ENCODE measurements at places on chromosomes 5 and 9.

DNA sequence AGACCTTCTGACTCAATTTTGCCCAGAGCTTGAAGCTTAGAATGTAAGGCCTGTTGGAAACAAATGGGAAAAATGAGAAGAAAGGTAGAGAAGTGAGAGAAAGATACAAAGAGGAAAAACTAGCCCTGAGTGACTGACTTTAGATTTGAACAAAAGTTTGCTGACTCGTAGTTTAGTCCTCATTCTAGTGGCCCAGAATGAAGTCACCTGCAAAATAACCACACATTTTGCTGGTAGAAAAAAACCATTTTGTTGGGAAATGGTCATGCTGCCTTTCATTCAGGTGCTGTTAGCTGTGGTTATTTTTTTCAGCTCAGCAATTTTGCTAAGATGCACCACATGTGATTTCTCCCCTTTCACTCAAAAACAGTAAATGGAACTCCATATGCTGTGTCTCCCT lies 98.9 kb downstream of the MRPS27 start:
- no peak for DNase-seq

DNA sequence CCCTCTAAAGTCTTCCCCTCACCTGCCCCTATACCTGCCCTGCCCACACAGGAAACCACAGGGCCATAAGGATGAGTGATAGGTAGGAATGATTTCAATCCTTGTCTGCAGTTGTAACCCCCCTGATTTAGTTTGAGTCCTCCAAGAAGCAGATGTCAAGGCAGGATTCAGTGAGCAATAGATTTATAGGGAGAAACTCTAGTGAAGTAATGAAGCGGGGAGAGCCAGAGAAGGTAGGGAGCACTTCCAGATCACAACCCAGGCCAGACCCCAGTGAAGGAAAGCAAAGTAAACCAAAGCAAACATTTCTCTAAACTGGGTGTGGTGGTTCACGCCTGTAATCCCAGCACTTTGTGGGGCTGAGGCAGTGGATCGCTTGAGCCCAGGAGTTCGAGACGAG lies 22.4 kb downstream of the ENC1 start:
- no peak for DNase-seq

DNA sequence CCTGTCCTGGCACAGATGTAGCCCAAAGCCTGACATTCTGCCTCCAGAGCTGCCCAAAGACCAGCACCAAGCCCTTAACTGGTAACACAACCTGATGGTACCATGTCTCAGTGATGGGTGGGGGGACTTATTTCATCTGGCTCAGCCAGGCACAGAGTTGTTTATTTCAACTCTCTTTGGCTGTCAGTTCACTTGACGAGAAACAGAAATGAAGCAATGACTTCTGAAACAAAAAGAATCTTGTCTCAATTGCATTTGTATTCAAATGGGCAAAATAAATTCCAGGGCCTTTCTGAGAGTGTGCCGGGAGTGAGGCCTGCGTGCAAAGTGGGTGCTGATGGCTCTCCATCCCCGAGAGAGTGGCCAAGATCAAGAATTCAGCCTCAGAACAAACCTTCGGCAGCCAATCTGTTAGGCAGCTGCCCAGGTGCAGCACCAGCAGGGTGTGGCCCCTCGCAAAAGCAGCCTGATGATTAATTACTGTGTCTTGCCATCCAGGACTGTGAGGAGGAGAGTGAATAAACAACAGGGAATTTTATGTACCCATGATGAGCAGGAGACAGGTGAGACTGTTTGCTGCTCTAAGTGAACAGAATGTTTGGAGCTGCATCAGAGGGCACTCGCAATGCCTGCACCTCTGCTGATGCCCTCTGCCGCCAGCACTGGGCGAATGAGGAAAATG lies 238.0 kb downstream of the HSPA4 start:
- no peak for DNase-seq

DNA sequence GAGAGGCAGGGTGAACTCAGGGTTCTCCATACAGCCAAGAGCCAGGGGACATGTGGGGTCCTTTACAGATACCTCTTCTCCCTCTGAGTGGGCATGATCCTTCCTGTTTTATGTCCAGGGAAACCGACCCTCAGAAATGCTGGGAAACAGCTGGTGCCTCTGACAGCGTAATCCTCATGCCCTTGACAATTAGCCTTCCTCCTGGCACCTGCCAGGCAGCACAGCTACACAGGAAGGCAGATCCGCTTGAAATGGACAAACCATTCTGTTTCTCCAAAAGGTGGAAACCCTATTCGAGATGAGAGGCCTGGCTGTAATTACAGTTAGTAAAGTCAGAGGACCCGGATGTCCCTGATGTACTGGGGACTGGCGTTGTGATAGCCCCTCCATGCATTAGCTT lies 7.2 kb downstream of the ERGIC1 start:
- DNase-seq, result no peak

GRCh38 chr5:55917402-55918086 lies 66.4 kb downstream of the IL31RA start:
- DNase-seq, result peak; percentile 2
